ENCODE measurements at places on chromosomes 12 and 14.

DNA sequence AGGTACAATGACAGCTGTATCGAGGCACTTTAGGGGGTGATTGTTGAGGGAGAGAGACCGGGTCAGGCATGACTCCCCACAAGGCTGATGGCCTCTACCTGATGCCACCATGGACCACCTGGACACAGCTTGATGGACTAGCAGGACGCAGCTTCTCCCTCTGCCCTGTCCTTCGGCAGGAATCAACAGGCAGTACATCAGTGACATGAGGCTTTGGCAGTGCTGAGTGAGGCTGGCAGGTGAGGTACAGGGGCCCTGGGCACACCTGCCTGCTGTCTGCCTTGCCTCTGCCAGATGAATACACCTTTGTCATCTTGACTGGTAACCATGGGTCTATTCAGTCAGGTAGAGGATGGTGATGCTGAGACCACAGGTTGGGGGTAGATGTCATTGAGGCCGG, 25.3 kb upstream of the ESRRB start:
- H3K27me3 ChIP-seq: peaks cover 10% of the 10 kb centered on the region
- no peaks in the 10 kb centered on the region for H3K36me3 ChIP-seq
- DNase-seq: no peak
- H3K4me3 ChIP-seq: no peak overlapping the region
- H3K4me1 ChIP-seq: no peaks in the 10 kb centered on the region
- H3K27ac ChIP-seq: no peak overlapping the region

GRCh38 chr14:81132468-81132867, 88.3 kb downstream of the GTF2A1 start:
- H3K4me3 ChIP-seq: no peak overlapping the region
- H3K36me3 ChIP-seq: no peaks in the 10 kb centered on the region
- H3K27ac ChIP-seq: no peak overlapping the region
- peaks cover 2% of the 10 kb centered on the region for H3K27me3 ChIP-seq
- no peak for DNase-seq
- H3K4me1 ChIP-seq: no peaks in the 10 kb centered on the region

- H3K4me3 ChIP-seq: no peak overlapping the region
- no peak for DNase-seq
- H3K27ac ChIP-seq: no peak overlapping the region
- no peaks in the 10 kb centered on the region for H3K27me3 ChIP-seq
- no peaks in the 10 kb centered on the region for H3K4me1 ChIP-seq
These were observed 22.2 kb downstream of the JAG2 start for GRCh38 chr14:105146181-105146975.

- no peaks in the 10 kb centered on the region for H3K36me3 ChIP-seq
- DNase-seq: no peak
- no peaks in the 10 kb centered on the region for H3K4me1 ChIP-seq
- no peaks in the 10 kb centered on the region for H3K27me3 ChIP-seq
- no peak overlapping the region for H3K4me3 ChIP-seq
- no peak overlapping the region for H3K27ac ChIP-seq
These were observed 181.7 kb downstream of the NPAS3 start for GRCh38 chr14:33120341-33120740.

Data from IMR-90 (cell line).